ENCODE measurements at places on chromosomes 12 and 14.

DNA sequence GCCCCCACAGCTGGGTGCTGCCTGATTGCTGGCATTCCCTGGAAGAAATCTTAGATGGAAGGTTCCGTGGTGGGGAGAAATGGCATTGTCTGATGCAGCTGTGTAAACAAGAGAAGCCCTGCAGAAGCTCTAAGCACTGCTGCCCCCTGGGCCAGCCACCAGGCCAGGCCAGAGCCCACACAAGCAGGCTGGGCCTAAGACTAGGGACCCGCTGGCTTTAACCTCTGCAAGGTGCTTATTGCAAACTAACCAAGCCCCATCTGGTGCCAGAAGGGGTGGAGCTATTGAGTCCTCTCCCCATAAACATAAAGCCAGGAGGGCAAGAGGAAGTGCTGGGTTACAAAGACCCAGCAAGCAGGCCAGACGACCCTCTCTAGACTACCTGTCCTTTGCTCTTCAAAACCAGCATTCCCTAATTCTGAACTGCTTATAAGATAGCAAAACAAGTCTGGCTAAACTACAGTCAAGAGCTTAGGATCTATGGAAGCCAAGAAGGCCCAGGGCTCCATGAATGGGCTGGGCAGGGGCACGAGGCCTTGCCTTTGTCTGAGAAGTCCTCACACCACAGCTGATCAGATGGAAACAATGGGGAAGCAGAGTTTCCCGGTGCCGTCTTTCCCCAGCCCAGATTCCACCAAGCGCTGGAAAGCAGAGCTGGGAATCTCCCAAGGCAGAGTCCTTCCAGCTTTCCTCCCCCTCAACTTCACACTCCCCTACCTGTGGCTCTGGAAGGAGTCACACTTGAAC lies 28.8 kb downstream of the P2RX4 start:
- DNase-seq, result no peak

DNA sequence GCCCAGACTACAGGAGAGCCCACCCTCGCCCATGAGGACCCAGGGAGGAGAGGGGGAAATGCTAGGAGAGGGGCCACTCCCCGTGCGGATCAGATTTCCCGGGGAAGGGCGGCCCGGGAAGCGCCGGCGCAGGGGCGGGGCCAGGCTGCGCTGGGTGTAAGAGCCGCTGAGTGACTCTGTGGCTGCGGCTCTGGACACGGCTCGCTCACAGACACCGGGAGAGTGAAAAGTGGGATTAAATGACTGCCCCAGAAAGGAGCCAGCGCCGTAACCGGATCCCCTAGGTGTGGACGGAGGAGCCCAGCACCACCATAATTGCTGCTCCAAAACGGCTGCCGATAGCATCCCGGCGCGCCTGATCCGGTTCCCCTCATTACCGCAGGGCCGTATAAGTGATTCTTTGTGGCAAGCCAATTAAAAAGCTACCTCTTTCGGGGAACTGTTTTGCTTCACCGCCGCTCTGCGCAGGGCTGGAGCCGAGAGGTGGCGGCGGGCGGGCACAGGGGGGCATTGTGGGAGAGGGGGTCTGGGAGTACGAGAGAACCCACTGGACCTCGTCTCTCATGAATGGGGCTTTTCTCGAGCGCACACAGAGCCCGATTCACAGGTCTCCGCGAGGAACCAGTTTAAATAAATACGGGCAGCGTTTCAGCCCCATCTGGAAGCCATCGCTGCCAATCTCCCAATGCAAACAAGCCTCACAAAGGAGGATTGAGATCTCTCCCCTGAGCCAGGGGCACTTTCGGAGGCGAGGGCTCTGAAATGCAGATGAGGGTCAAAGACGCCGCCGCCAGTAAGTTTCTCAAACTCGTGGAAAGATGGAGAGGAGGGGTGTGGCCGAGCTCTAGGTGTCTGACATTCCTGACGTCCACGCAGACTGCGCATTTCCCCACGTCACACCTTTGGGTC lies 2.5 kb downstream of the COL2A1 start:
- DNase-seq, result no peak

GRCh38 chr14:21668377-21668776 lies 5.2 kb downstream of the OR4E1 start:
- no peak for DNase-seq

GRCh38 chr12:2288001-2288400 lies 235.2 kb downstream of the CACNA1C start:
- no peak for DNase-seq

DNA sequence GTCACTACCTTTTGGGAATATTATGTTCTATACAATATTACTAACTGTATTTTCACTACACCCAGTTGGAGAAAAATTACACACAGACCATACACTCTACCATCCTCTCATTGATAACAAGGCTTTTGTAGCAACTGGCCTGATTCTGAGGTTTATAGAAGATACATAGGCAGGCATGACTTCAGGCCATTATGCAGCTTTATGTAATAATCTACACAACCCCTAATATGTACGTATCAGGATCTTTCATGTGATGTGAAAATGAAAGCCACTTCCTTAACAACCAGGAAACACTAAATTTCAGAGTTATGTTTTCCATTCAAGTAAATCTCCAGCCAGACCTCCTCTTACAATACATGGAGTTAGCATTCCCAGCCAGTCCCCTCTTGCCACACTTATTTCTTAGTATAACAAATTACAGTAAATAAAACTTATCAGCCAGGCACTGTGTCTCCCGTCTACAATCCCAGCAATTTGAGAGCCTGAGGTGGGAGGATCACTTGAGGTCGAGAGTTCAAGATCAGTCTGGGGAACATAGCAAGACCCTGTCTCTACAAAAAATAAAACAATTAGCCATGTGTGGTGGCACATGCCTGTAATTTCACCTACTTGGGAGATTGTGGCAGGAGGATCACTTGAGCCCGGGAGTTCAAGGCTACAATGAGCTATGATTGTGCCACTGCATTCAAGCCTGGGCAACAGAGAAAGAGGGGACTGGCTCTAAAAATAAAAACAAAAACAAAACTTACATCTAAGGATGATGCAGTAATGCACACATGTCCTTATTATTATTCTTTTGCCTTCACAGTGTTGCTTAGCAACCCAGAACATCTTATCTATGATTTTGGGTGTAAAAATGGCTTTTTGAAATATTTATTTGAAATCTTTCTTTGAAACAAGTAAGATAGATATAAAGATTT lies 10.4 kb upstream of the OSBPL8 start:
- no peak for DNase-seq

GRCh38 chr14:51691176-51691575 lies 39.5 kb downstream of the FRMD6 start:
- DNase-seq, result no peak

DNA sequence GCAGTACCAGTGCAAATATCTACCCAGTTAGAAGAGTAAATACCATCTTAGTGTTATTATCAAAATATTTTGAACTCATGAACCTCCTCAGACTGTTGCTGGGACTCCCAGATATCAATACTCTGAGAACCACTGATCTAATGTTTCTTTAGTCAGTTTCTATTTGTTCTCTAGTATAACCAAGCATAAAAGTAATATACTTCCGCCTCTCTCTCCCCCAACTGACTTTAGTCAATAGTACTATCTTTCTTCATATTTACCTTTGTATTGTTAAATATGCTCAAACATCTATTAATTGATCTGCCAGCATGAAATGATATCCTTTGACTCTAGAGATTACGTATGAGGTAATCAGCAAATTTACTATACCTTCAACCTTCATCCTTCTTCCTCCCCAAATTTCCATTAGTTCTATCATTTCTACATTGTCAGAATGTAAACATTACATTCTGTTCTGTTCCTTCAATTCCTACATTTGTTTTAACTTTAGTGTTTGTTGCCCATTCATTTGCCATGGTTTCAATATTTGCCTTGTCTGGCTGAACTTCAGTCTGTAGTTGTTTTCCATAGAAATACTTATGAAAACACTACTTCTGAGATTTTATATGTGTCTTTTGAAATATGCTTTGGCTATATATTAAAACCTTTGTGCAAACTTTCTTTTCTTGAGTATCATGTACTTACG lies 192.5 kb upstream of the PDE3A start:
- DNase-seq, result no peak
